Suppressor macrophage treated with lipopolysaccharide for 1 hour (primary cell): ENCODE measurements at places on chromosomes 12 and 14.
A peak's percentile ranks its signal among the peaks of the same experiment; 100 is the strongest.

- DNase-seq = no peak
These were observed 336.4 kb upstream of the NAV3 start for GRCh38 chr12:77494296-77494695.

DNA sequence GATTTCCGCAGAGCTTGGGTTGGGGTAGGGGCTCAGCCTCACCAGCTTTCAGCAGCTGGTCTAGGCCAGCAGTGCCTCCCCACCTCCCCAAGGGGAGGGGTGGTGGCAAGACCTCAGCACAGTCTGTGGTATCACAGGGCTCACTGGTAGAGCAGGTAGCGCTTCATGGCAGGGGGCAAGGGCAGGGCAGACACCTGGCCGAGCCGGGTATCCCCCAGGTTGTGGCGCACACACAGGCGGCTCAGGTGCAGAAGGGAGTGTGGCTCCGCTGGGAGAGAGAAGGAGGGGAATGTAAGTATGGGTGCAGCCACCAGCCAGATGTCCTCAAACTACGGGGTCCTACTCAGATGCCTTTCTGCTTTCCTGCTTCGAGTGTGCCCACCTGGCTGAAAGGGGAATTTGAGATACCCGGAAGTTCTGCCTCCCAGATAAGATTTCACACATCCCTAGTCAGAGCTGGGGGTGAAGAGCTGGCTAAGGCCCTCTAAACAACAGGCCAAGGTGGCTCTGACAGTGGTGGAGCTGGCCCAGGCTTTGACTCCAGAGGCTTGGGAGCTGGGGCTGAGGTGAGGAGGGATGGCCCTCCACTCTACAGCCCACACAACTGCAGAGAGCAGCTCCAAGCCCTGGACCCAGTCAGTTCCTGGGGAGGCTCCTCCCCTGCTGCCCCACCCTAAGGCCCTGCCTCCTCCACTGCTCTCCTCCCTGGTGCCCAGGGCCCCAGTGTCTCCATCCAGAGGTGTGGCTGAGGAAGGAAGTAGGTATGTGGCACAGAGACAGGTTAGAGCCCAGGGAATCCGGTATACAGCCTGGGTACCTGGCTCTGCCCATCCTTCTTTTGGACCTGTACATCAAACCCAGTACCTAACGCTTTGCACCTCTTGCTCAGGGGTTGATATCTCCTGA lies 1.8 kb downstream of the SPSB2 start:
- DNase-seq = no peak

DNA sequence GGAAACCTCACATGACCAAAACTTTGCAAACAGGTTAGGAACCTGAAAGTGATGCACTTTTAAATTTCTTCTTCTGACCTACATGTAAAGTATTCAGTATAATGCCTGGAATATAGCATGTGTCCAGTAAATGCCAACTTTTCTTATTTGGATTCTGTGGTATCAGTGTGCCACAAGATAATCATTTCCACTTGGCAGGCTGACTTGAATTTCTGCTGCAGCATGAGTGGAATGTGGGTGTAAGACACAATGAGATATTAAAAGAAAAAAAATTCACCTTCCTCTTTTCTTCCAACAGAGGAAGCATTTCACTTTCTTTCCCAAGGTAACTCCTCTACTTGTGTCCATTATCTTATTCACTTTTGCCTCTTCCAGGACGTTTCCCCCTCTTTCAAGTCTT lies 141.9 kb upstream of the PRKD1 start:
- DNase-seq = no peak

DNA sequence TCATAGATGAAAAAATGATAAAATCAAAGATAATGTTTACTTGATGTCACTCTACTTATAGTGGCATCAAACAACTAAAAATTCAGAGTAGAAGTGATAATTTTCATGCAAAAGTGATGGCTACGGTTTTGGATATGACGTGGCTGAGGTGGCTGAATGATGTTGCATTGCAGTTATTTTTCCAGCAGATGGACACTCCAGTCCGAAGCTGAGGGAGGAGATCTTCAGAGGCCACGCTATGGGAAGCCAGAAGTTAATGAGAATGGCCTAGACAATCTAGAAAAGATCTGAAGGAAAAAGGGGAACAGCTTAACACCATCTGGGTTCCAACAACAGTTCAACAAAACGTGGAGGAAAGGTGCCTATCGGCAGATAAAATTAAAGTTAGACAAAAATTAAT lies 279.8 kb downstream of the SOX5 start:
- DNase-seq = no peak

- no peak for DNase-seq
These were observed 41.1 kb upstream of the CDKN3 start for GRCh38 chr14:54355698-54356097.

GRCh38 chr12:119666900-119667576 lies 895 bp upstream of the PRKAB1 start:
- DNase-seq = peak; percentile 87

GRCh38 chr14:59334253-59334652 lies 130.9 kb downstream of the GPR135 start:
- DNase-seq = no peak

GRCh38 chr14:71399057-71399487 lies 491.8 kb downstream of the PCNX1 start:
- DNase-seq = peak; percentile 95
